Activated T-helper 1 cell treated with anti-CD3 and anti-CD28 coated beads, Interleukin-12 subunit alpha, Interleukin-12 subunit beta, Interleukin-2, Interleukin-4 antibody, amounts not matched to agents 30 ng/mL and 10 ng/mL and 1 ng/mL, durations not matched to agents 14 hours and 24 hours and 36 hours (primary cell): ENCODE measurements at places on chromosomes 1 and 21. TPM values are rescaled to one million over a fixed set of nuclear protein-coding genes. Genes with fewer than 3 reads are reported as not detected.

The DRAXIN gene
- 0.07 TPM in 1 of 2 replicates, not detected in the other for total RNA-seq

The PDXK gene
- 123 and 135 TPM in 2 replicates for total RNA-seq

The KIRREL1 gene
- not detected in 2 replicates for total RNA-seq

The FABP3 gene
- total RNA-seq = not detected in 2 replicates

The LCE2A gene
- not detected in 2 replicates for total RNA-seq

The PDE4B gene
- total RNA-seq = 21.3 and 24.3 TPM in 2 replicates

The ATP1A4 gene
- not detected in 2 replicates for total RNA-seq

The JAK1 gene
- 102 TPM in 2 replicates for total RNA-seq

The SPRR5 gene
- not detected in 2 replicates for total RNA-seq
